ENCODE measurements at places on chromosomes 7 and 10.
A peak's percentile ranks its signal among the peaks of the same experiment; 100 is the strongest.

DNA sequence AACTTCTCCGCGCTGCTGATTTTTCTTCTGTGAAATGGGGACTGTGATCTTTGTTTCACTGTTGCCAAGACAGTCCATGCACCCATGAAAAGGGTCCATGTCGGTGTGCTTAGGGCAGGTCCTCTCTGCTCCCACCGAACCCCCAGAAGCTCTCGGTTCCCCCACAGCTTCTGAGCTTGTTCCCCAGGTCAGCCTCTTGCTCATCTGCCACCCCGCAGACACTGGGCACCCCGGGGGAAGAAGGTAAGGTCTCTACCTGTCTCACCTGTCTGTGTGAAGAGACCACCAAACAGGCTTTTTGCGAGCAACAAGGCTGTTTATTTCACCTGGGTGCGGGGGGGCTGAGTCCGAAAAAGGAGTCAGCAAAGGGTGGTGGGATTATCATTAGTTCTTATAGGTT lies 66.2 kb upstream of the NANOS1 start:
- no peak for ATAC-seq

- no peak for ATAC-seq
Observed at GRCh38 chr10:131816941-131817700, 83.7 kb upstream of the PPP2R2D start.

DNA sequence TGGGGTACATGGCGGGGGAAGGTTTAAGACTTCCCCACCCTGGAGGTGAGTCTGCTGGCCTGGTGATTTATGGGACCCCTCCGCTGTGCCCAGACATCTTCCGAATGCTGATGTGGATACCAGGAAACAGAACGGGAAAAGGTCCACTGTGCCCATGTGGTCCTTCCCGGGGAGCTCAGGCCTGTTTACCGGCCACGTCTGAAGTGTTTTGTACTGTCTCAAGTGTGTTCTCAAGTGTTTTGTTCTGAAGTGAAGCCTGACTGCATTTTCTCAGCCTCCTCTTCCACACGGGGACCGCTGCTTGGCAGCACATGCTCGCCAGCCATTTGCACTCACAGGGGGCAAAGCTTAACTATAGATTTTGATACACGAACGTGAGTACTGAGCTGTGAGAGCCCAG lies 127.2 kb downstream of the TEX36 start:
- no peak for ATAC-seq

DNA sequence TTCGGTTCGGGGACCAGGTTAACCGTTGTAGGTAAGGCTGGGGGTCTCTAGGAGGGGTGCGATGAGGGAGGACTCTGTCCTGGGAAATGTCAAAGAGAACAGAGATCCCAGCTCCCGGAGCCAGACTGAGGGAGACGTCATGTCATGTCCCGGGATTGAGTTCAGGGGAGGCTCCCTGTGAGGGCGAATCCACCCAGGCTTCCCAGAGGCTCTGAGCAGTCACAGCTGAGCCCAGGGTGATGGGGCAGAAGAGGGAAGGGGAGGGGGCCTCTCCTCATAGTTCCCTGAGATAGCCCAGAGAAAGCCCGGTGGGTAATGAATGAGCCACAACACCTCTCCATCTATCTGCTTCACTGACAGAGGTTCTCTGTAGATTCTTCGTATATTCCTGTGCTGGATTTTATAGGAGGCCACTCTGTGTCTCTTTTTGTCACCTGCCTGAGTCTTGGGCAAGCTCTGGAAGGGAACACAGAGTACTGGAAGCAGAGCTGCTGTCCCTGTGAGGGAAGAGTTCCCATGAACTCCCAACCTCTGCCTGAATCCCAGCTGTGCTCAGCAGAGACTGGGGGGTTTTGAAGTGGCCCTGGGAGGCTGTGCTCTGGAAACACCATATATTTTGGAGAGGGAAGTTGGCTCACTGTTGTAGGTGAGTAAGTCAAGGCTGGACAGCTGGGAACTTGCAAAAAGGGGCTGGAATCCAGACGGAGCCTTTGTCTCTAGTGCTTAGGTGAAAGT lies 16.4 kb downstream of the PRSS2 start:
- no peak for ATAC-seq

DNA sequence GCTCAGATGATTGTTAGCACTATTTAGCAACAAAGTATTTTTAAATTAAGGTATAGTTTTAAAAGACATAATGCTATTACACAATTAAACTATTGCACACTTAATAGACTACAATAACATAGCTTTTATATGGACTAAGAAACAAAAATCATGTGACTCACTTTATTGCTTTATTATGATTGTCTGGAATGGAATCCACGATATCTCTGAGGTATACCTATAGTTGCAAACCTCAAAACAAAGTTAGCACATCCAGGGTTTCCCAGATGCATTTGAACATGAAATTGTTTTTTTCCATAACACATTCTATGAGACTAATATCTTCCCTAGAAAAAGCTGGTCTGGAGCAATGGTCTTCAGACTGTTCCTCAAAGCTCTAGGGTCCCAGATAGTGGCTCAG lies 18.3 kb upstream of the RPEL1 start:
- ATAC-seq = no peak

- no peak for ATAC-seq
Observed at GRCh38 chr10:109977382-109977806, 30.4 kb upstream of the ADD3 start.

- no peak for ATAC-seq
Observed at GRCh38 chr7:22601812-22602565, 102.0 kb upstream of the STEAP1B start.

- ATAC-seq = no peak
Observed at GRCh38 chr7:108452707-108453106, 3.5 kb downstream of the NRCAM start.

GRCh38 chr7:636396-636795 lies 90.1 kb upstream of the DNAAF5 start:
- ATAC-seq = peak; percentile 74

DNA sequence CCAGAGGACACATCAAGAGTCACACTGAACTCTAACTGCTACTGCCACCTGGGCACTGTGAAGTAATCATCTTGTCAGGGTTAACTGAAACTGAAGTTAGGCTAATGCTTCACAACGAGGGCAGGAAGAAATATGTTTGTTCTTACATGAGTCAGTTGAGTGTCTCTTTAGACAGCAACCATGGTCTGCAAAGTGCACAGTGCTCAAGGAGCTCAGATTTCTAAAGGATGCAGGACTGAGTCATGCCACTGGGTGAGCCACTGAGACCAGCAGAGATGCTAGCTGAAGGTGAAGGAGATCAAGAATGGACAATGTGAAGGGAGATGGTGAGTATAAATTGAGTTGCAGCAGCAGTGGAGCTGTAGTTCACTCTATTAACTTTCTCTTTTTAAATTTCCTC lies 76.0 kb upstream of the CTTNBP2 start:
- no peak for ATAC-seq

DNA sequence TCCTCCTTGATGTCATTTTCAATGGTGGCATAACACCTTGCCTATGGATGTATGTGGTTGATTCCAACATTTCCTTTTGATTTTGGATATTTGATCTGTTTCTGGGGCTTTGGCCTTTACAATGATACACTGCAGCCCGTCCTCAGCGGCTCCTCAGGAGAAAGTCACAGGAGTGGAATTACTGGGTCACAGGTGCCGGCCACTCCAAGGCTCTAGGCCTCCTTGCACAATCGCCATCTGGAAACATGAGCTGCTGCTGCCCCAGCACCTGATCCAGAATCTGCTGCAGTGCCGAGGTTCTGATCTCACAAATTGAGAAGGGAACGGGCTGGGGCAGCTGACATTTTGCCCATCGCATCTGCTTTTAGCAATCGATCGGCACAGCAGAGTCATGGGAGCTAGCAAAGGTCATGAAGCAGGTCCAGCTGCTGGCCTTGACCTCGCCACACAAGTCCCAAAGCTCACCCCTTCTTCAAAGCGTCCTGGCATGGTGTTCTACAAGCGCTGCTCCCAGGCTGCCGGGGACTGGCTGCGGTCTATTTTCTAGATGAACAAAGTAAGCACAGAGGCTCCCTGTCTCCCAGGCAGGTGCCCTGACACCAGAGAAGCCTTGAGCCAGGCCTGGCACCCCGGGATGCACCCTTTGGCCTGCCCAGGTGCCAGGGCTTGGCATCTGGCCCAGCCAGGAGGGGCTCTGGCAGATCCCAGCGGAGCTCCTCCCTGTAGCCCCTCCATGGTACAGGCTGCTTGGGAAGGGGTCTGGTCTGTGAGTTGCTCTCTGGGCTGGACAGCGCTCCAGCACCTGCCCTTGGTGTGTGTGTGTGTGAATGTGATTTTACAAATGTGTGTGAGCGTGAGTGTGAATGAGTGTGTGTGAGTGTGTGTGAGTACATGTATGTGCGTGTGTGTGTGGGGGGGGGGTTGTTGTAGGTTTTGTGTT lies 201.8 kb downstream of the GLRX3 start:
- ATAC-seq = no peak

GRCh38 chr7:155832581-155832981 lies 20.3 kb upstream of the SHH start:
- no peak for ATAC-seq

- no peak for ATAC-seq
Observed at GRCh38 chr7:25947669-25948516, 204.1 kb upstream of the NFE2L3 start.

GRCh38 chr7:141288626-141289025 lies 214.8 kb downstream of the TMEM178B start:
- no peak for ATAC-seq

- no peak for ATAC-seq
Observed at GRCh38 chr7:154656618-154657017, 346.3 kb downstream of the PAXIP1 start.

GRCh38 chr10:22893781-22894180 lies 34.1 kb upstream of the ARMC3 start:
- no peak for ATAC-seq

DNA sequence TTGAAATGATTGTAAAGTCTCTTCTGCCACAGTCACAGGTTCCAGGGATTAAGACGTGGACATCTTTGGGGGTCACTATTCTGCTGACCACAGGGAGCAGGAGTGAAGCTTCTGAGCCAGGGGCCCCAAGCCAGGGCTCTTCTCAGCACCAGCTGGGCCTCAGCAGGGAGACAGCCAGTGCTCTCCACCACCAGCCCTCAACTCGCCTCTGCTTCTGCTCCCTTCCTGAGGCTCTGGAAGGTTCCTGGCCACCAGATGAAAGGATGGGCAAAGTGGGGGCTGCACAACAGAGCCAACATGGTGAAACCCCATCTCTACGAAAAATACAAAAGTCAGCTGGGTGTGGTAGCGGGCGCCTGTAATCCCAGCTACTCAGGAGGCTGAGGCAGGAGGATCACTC lies 11.2 kb upstream of the CRYGN start:
- ATAC-seq = no peak

- no peak for ATAC-seq
Observed at GRCh38 chr7:88090671-88091070, 129.2 kb downstream of the SRI start.

- no peak for ATAC-seq
Observed at GRCh38 chr7:134465491-134465890, 6.6 kb upstream of the AKR1B1 start.

GRCh38 chr7:25196132-25196896 lies 32.0 kb downstream of the NPVF start:
- no peak for ATAC-seq

DNA sequence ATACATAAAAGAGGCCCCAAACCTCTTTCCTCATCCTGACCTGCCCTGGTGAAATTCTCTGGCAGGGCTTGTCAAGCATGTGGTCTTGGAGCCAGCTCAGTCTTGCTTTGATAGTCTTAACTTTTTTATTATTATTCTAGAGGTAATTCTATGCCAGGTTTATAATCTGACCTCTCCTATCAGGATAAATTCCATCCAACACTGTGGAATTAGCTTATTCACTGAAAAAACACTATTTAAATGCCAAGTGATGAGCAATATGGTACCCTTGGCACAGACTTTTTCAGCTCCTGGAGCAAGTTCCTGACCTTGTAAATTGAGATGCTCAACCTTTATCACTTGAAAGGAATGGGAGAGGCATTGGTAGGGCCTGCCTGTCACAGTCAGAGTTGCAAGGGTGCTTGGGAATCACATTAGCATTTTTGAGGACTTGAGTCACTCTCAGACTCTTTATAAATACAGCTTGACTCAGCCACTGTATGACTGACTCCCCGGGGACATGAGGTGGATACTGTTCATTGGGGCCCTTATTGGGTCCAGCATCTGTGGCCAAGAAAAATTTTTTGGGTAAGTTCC lies at the start of gene CPA4:
TSS of gene CPA4 (plus strand) at position 480 of the 576 bp plus-strand sequence. CDS start at position 500, 20 bp downstream.
- ATAC-seq = peak; percentile 80

GRCh38 chr10:43252783-43253341 lies 14.0 kb downstream of the RASGEF1A start:
- ATAC-seq = no peak

DNA sequence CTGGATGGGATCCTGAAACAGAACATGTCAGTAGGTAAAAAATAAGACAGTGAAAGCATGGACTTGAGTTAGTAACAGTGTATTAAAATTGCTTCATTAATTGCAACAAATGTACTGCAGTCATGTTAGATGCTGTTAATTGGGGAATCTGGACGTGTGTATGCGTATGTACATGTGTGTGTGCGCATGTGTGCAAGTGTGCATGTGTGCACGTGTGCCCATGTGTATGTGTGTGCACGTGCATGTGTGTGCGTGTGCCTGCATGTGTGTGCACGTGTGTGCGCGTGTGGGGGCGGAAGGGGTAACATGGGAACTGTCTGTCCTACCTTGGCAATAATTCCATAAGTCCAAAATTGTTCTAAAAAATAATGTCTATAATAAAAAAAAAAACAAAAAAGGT lies 67.3 kb downstream of the SMURF1 start:
- no peak for ATAC-seq

DNA sequence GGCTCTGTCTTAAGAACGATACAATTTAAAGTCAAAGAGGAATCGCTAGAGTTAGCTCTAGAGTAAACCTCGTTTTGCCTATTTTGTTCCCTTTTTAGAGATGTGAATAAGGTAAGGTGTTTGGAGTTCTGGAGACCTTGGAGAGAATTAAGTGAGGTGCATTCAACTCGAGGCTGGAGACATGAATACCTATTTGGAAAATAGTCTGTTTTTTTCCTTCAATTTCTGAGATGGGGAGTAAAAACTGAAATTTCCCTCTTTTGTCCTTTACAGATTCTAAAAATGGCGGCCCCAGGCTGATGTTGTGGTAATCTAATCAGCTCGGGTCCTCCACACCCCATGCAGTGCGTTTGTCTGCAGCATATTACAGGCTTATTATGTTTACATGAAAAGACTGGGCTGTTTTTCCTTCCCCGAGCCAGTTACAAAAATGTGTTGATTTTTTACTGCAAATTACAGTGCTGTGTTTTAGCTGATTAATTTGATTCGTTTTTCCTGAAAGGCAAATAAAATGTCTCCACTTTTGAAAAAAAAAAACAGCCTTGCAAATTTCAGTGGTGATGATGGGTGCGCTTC lies 1.5 kb downstream of the KMT2E start:
- no peak for ATAC-seq

- ATAC-seq = no peak
Observed at GRCh38 chr7:105261689-105262088, 127.0 kb downstream of the SRPK2 start.

- ATAC-seq = no peak
Observed at GRCh38 chr7:35355199-35355598, 101.3 kb upstream of the TBX20 start.

GRCh38 chr7:706721-707120 lies 19.8 kb upstream of the DNAAF5 start:
- ATAC-seq = no peak

GRCh38 chr10:11404901-11405300 lies 206.5 kb downstream of the USP6NL start:
- ATAC-seq = no peak

GRCh38 chr10:69324583-69324982 lies 46.3 kb downstream of the HK1 start:
- ATAC-seq = no peak

- ATAC-seq = peak; percentile 64
Observed at GRCh38 chr10:128095753-128096469, 30.3 kb downstream of the MKI67 start.

GRCh38 chr7:99943641-99944496 lies 14.4 kb upstream of the GJC3 start:
- ATAC-seq = no peak

- no peak for ATAC-seq
Observed at GRCh38 chr7:105987046-105987445, 24.0 kb downstream of the CDHR3 start.

Measured in activated T-helper 17 cell treated with anti-CD3 and anti-CD28 coated beads, Interleukin-2, amount 50 U/mL, for 72 hours (primary cell).